CD4-positive, CD25-positive, alpha-beta regulatory T cell (primary cell): ENCODE measurements at places on chromosomes 3 and 15. TPM values are rescaled to one million over a fixed set of nuclear protein-coding genes. Genes with fewer than 3 reads are reported as not detected.

CLEC3B gene
- polyA plus RNA-seq = not detected

ARL13B gene
- polyA plus RNA-seq = 5.8 TPM

NEK10 gene
- polyA plus RNA-seq = not detected

UCN2 gene
- not detected for polyA plus RNA-seq

PLA2G4D gene
- not detected for polyA plus RNA-seq

GATM gene
- polyA plus RNA-seq = 0.86 TPM

SLC28A2 gene
- polyA plus RNA-seq = not detected

CCDC39 gene
- not detected for polyA plus RNA-seq

GASK1A gene
- polyA plus RNA-seq = not detected

AGBL1 gene
- polyA plus RNA-seq = not detected

TRPM1 gene
- not detected for polyA plus RNA-seq

LYZL4 gene
- not detected for polyA plus RNA-seq

CHRM5 gene
- not detected for polyA plus RNA-seq

WDR93 gene
- not detected for polyA plus RNA-seq

GOLIM4 gene
- not detected for polyA plus RNA-seq

BFSP2 gene
- 41.1 TPM for polyA plus RNA-seq

SPTSSB gene
- 0.10 TPM for polyA plus RNA-seq

METTL6 gene
- 18.0 TPM for polyA plus RNA-seq

PP2D1 gene
- 0.20 TPM for polyA plus RNA-seq

RAD54L2 gene
- polyA plus RNA-seq = 15.9 TPM

HTR3E gene
- polyA plus RNA-seq = not detected

B3GNT5 gene
- polyA plus RNA-seq = 0.31 TPM

PATL2 gene
- 7.8 TPM for polyA plus RNA-seq

NRROS gene
- 2.5 TPM for polyA plus RNA-seq
